ENCODE measurements at places on chromosomes 7 and 10.

DNA sequence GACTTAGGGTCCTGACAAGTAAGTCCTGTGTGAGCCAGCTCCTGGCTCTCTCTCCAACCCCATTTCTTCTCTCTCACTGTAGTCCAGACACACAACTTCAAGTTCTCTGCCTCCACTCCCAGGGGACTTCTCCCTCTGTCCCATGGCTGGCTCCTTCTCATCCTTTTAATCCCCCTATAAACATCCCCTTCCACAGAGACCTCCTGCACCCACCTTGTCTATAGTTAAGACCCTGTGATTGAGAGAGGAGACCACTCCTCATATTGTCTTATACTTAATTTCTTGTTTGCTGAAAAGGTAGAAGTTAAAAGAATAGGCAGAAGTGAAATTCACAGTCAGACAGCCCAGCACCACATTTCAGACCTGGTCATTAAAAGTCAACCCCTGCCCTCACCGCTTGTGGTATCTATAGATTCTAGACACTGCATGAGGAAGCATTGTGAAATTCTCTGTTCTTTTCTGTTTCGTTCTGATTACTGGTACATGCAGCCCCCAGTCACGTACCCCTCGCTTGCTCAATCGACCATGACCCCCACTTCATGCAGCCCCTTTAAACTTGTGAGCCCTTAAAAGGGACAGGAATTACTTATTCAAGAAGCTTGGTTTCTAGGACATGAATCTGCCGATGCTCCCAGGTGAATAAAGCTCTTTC is 125.6 kb upstream of the FRMD4A start:
- DNase-seq, result no peak

- DNase-seq, result no peak
Observed at GRCh38 chr10:122699796-122700455, at the start of gene C10orf120. Gene C10orf120 (minus strand): TSS chr10:122699846. CDS start chr10:122699790, 56 bp downstream.

- no peak for DNase-seq
Observed at GRCh38 chr7:66757939-66758338, 17.4 kb downstream of the RABGEF1 start.

GRCh38 chr10:31341552-31341951 is 22.5 kb downstream of the ZEB1 start:
- no peak for DNase-seq

GRCh38 chr7:41367967-41368882 is 334.7 kb downstream of the INHBA start:
- DNase-seq, result no peak

DNA sequence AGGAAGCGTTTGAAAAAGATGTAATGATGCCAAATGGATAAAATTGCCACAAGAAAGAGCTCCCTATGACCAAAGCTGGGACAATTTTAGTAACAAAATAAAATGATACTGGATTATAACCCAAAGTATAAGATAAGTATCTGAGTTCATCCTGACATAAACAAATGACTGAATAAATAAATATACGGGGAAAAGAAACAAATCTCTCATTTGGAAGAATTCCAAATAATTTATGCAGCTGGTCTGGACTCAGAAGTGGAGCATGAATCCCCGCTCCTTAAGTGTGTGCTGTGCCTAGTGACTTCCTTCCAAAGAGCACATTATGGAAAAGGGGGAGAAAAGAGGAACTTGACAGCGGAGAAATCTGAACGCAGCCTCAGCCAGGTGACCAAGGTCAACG is 186.2 kb downstream of the RAMP3 start:
- DNase-seq, result no peak

- no peak for DNase-seq
Observed at GRCh38 chr10:11643039-11643438, 31.6 kb upstream of the USP6NL start.

DNA sequence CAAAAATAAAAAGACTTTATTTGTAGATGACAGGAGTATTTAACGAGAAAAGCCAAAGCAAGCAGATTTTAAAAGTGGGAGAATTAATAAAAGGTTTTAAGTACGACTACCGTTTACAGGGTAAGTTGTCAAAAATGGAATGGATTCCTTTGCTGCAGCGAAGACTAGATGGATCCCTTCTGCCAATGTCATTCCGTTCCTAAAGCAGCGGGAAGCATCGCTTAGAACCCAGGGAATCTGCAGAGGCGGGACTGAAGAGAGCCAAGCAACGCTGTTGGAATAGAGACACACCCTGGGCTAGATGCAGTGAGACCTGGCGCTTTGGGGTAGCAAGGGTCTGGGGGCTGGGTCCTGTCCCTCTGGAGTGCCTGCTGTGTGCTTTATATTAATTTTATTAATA is 303.1 kb upstream of the MKI67 start:
- DNase-seq, result no peak

DNA sequence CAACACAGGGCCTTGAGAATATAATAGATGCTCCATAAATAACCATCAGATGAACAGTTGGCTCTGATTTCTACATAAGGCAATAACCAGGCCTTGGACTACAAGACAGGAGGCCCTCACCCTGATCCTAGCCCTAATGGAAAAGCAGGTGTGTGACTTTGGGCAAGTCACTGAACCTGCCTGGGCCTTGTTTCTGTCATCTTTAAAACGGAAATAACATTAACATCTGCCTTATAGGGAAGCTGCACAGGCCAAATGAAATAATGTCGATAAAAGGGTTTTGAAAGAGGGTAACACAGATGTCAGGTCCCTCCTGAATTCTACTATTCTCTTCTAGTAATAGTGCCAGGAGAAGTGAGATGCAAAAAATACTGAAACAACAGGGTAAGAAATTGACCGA is 20.7 kb downstream of the PIK3AP1 start:
- no peak for DNase-seq

GRCh38 chr7:924541-925231 is 29.8 kb downstream of the ADAP1 start:
- no peak for DNase-seq

GRCh38 chr7:132446666-132447278 is 129.5 kb downstream of the PLXNA4 start:
- no peak for DNase-seq

GRCh38 chr10:128029731-128030369 is 96.4 kb downstream of the MKI67 start:
- no peak for DNase-seq

DNA sequence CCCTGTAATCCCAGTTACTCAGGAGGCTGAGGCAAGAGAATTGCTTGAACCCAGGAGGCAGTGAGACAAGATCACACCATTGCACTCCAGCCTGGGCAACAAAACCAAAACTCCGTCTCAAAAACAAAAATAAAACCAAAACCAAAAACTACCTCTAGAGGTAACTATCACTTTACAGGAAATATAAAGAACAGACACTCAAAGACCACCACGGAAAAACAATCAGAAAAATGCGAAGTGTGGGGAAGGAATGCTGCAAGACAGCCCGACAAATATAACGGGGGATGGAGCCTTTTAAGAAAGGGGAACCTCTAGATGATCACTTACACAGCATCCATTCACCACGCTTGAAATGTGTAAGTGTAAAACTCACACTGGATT is 4.3 kb downstream of the HNRNPF start:
- no peak for DNase-seq

DNA sequence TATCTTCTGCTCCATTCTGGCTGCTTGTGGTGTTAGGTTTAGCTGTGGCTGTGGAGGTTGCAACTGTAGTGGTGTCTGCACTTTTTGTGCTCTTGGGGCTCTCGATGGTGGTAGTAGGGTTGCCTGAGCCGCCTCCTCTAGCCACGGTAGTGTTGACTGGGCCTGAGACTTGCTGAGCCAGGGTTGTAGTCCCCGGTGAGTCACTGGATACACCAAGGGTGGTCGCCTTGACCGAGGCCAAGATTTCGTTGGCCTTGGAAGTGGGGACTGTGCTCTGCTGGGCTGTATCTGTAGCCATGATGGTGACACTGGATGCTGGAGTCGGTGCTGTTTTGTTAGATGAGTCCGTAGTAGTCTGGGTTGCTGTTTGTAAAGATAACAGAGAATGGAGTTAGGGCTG is 45.4 kb downstream of the PODXL start:
- no peak for DNase-seq

DNA sequence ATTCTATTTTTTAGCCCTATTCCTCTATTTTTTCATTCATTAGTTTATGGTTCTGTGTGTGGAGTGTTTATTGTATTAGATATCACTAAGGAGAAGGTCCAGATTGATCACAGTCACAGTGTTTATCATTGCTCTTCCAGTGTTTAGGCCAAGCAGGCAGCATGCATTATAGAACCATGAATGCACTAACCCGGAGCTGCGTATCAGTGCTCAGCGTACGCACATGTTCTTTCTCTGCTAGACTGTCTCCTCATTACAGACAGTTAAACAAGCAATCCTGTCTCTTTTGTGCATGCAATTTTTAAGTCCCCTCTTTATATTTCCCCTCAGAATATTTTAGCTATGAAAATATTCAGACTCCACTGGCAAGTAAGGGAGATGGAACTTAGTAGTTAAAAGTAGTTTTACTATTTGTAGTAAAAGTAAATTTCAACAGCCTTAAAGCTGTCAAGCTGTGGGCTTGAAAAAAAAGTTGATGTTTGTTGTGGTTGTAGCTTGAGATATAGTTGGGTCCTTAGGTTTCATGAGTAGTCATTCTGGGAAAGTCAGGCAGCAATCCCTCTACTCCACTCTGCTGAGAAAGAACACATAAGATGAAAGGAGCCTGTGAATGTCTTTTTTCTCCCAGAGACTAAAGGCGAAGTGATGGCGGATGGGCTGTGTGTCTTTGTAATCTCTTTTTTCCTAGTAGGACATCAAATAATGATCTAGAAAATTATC is 260.4 kb downstream of the CDK14 start:
- no peak for DNase-seq

GRCh38 chr10:73253225-73253555 is 746 bp upstream of the MRPS16 start:
- DNase-seq, result no peak

DNA sequence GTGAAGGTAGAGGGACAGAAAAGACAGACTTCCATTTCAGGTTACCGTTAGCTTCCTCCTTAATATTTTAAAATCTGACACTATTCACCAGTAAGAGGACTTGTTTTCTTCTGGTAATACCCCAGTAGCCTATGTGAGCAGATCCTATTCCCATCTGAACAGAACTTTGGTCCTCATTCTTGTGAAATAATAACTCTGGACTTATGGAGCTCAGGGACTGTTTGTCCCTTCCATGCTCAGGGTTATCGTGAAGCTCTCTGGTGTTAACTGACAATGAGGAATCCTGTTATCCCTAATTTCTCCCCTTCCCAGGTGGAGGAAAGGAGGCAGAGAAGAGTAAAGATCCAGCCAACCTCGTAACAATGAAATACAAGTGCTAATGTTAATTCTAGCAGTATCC is 47.0 kb upstream of the ANKRD1 start:
- DNase-seq, result no peak

GRCh38 chr7:102191556-102192379 is 94.9 kb upstream of the SH2B2 start:
- no peak for DNase-seq

GRCh38 chr7:40733578-40733977 is 598.8 kb downstream of the SUGCT start:
- no peak for DNase-seq

DNA sequence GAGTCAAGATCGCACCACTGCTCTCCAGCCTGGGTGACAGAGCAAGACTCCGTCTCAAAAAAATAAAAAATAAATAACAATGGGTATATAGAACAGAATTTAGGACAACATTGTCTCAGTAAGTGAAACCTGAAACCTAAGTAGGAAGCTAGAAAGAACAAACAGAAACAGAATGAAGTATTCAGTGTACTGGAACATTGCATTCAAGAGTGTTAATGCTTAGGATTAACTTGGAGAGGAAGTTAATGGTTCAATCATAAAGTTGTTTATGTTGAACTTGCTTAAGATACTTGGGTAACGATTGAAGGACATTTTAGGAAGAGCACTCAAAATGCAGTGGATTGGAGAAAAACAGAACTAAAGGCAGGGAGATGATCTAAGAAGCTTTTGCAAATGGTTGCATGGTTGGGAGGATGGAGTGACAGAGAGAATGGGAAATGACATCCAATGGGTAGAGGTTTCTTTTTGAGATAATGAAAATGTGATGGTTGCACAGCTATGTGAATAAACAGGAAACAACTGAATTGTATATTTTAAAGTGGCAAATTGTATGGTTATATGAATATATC is 233.7 kb downstream of the ADK start:
- no peak for DNase-seq

DNA sequence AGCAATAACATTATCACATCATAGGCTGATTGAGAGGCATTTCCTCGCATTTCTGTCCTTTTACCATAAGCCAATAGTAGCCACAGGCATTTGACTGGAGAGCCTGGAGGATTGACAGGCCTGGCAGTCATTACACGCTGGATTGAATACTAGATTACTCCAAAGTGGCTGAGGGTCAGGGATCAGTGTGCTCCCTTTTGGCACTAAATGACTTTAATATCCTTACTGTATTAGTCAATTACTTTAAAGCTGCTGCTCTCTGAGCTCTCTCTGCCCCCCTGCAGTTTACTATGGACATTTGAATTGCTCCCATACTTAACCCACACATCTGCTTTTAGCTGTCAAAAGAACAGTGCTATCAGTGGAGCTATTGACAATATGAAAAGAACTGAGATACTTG is 302.0 kb downstream of the TFEC start:
- no peak for DNase-seq

- no peak for DNase-seq
Observed at GRCh38 chr7:46315891-46316290, 394.8 kb upstream of the IGFBP3 start.

DNA sequence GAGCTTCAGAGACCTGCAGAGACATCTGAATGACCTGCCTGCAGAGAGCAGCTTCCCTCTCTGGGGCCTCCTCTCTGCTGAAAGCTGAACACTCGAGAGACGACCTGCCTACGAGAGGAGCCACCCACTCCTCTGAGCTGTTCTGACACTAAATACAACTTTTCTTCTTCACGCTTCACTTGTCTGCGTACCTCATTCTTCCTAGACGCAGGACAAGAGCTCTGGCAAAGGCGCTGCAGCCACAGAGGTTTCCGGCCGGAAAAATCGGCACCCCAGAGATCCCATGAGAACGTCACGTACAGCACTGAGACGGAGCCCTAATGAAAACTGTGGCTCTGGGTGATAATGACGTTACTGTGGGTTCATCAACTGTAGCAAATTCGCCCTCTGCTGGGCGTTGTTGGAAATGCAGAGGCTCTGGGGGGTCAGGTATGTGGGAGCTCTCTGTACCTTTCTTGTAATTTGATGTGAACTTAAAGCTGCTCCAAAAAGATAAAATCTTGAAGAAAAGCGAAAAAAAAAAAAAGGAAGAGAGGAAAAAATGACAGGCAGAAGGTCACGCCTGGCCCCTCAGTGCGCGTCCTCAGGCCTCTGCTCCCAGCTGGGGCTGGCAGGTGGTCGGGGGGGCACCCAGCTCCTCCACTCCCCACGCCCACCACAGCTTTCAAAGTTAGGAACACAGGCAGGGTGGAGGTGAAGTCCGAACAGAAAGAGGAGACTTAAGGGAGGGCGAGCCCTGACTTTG is 120.7 kb downstream of the DYNC2I1 start:
- DNase-seq, result peak; percentile 86

Measured in stimulated activated CD4-positive, alpha-beta T cell treated with anti-CD3 and anti-CD28 coated beads, TNF-alpha, amount 100 ng/mL, for 48 hours (primary cell).